Activated B cell treated with CpG ODN at 0.5 μM for 24 hours (primary cell): ENCODE measurements at places on chromosomes 2 and 18.

DNA sequence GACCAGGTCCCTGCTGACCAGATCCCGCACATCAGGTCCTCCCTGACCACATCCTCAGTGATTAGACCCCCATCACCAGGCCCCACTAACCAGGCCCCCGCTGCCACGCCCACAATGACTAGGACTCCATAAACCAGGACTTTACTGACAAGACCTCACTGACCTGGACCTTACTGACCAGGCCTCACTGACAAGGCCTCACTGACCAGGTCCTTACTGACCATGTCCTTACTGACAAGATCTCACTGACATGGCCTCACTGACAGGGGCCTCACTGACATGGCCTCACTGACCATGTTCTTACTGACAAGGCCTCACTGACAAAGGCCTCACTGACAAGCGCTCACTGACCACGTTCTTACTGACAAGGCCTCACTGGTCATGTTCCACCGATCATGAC lies 107.9 kb upstream of the TEKT4 start:
- H3K4me3 ChIP-seq = no peak overlapping the region
- no peak overlapping the region for H3K27ac ChIP-seq
- DNase-seq = no peak
- H3K36me3 ChIP-seq = no peaks in the 10 kb centered on the region
- H3K27me3 ChIP-seq = peaks cover 2% of the 10 kb centered on the region
- no peaks in the 10 kb centered on the region for H3K4me1 ChIP-seq

DNA sequence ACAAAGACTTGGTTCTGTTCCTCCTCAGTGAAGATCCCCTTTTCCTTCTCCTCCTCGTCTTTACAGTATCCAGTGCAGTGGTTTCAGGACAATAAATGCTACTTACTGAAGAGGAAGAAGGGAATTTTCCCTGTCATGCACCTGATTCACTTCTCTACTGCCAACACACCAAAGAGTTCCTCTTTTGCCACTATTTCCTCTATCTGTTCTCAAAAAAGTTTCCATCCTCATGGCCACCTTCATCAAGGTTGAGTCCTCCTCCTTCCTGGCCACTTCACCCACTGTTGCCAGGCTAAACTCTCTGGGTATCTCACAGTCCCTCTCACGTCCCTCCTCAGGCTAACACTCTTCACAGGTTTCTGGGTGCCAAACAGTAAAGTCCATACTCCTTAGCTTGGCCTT lies 41.7 kb downstream of the PLEKHM3 start:
- peaks cover 37% of the 10 kb centered on the region for H3K4me1 ChIP-seq
- peak overlapping the region; percentile 70 for H3K4me3 ChIP-seq
- no peaks in the 10 kb centered on the region for H3K27me3 ChIP-seq
- DNase-seq = peak; percentile 23
- peak overlapping the region; percentile 94 for H3K27ac ChIP-seq

DNA sequence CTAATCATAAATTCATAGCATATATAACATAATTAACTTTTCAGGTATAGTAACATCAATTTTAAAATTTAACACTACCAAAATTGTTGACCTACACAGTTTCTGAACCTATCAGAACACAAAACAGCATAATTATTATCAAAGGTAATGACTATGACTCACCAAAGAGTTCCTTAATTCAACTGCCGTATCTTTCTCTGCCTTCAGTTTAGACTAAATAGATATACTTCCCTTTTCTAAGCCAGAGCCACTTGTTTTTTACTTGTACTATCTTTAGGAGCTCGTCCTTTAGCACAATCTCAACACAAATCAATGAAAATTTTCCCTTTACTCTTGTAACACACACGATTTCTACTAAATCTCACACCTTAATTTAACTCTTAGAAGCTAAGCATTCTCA lies 54.4 kb downstream of the CCDC88A start:
- H3K36me3 ChIP-seq = no peaks in the 10 kb centered on the region
- H3K4me3 ChIP-seq = no peak overlapping the region
- H3K27ac ChIP-seq = no peak overlapping the region
- peaks cover 13% of the 10 kb centered on the region for H3K4me1 ChIP-seq

- DNase-seq = no peak
- H3K36me3 ChIP-seq = no peaks in the 10 kb centered on the region
- H3K27ac ChIP-seq = no peak overlapping the region
- no peak overlapping the region for H3K4me3 ChIP-seq
- peaks cover 5% of the 10 kb centered on the region for H3K4me1 ChIP-seq
- H3K27me3 ChIP-seq = peaks cover 3% of the 10 kb centered on the region
Measured at GRCh38 chr2:855177-855576, 95.5 kb upstream of the SNTG2 start.

DNA sequence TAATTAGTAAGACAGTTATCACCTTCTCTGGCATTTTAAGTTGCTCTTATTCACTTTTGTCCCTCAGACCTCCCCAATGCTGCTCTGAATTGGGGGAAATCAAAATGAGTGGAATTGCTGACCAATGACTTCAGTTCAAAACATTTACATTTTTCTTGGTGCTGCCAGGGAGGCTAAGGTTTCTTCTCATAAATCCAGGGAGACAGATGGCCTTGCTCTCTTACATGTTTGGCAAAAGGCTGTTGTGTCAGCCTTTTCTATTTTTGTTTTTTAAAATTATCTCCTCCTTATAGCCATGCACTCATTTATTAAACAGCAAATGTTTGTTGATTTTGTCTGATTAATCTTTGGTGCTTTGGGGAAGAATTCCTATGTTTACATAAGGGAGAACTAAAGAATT lies 82.0 kb downstream of the GALNT13 start:
- no peaks in the 10 kb centered on the region for H3K36me3 ChIP-seq
- no peak for DNase-seq
- no peaks in the 10 kb centered on the region for H3K27me3 ChIP-seq
- H3K27ac ChIP-seq = no peak overlapping the region
- no peaks in the 10 kb centered on the region for H3K4me1 ChIP-seq

DNA sequence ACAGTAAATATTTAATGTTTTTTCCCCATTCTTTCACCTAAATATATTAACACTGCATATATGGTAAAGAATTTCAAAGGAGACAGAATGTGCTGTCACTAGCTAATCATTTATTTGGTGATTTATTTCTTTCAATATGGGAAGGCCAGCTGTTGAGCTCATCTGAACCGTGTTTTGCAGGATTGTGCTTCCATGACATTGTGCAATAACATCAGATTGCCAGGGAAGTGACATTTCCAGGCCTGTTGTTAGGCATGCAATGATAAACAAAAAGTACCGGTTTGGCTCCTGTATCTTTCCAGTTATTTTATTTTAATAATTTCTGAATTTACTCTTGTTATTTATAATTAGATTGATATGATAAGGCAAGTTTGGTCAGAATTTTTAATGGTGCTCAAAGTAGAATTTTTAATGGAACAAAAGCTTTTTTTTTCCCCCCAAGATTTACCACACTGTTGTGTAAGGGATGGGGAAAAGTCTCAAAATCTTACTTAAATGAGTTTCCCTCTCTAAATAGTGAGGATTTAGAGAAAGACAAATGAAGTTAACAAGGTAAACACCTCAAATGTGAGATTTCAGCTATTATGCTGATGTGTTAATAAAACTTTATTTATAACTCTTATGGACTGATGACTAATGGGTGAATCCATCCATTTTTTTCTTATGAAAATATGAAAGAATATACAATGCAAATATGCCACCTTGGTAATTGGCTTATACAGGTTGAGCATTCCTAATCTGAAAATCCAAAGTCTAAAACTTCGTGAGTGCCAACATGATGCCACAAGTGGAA lies 52.7 kb downstream of the MALT1 start:
- H3K4me1 ChIP-seq = peaks cover 2% of the 10 kb centered on the region
- H3K36me3 ChIP-seq = peaks cover 64% of the 10 kb centered on the region
- no peaks in the 10 kb centered on the region for H3K27me3 ChIP-seq
- H3K27ac ChIP-seq = no peak overlapping the region
- H3K4me3 ChIP-seq = no peak overlapping the region

DNA sequence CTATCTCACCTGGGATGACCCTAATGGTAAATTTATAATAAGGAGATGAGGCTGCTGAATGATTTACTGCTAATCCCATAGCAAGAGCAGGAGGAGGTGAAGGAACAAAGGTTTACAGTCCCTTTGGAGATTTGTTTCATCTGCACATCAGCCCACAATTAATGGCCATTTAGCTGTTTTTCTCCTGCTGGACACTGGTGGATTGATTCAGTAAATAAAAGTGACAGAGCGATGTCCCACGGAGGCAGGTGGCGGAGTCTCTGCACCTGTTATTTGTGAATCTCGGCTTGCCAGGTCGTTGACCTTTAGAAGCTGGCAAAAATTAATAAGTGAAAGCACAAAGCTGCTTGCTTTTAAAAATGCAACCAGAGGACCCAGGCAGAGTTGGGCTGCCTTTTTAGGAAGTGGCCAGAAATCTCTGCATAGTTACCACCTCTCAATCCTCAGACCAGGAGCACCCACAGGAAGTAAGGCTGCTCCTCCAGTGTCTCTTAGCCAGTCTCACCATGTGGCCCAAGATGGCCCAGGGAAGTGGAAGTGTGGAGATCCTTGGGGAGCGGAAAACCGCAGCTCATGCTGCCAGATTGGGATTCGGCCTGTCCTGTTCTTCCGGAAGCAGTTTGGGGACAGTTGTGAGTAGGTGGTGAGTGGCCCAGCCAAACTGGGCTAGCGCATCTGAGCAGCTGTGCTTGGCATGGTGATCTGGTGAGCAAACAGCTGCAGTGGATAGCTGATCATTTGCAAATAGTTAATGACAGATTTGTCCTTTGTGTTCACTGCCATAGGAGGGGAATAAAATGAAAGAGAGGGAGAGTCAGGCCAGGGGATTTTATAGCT lies 1005.7 kb upstream of the PIK3C3 start:
- no peak for DNase-seq
- H3K27ac ChIP-seq = no peak overlapping the region
- H3K36me3 ChIP-seq = no peaks in the 10 kb centered on the region
- H3K4me3 ChIP-seq = no peak overlapping the region
- no peaks in the 10 kb centered on the region for H3K27me3 ChIP-seq

GRCh38 chr18:37508207-37508606 lies 57.4 kb downstream of the CELF4 start:
- H3K4me1 ChIP-seq = no peaks in the 10 kb centered on the region
- H3K27ac ChIP-seq = no peak overlapping the region
- no peak overlapping the region for H3K4me3 ChIP-seq
- no peaks in the 10 kb centered on the region for H3K36me3 ChIP-seq

DNA sequence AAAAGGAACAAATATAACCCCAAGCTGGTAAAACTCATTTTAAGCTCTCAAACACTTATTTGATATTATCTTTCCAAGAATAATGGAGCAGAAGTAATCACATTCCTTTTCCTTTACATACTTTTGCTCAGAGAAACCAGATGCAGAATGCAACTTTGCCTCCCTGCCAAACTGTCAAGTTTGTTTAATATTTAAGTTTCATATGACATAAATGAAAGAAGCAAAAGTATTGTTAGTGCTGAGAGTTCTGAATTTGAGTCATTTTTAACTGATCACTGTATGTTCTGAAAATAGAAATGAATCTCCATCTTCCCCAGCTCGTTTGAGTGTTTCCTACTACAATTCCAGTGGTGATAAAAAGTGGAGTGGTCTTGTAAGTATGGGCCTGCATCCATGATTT lies 423.4 kb downstream of the PID1 start:
- no peak overlapping the region for H3K27ac ChIP-seq
- H3K36me3 ChIP-seq = no peaks in the 10 kb centered on the region
- H3K4me1 ChIP-seq = no peaks in the 10 kb centered on the region

DNA sequence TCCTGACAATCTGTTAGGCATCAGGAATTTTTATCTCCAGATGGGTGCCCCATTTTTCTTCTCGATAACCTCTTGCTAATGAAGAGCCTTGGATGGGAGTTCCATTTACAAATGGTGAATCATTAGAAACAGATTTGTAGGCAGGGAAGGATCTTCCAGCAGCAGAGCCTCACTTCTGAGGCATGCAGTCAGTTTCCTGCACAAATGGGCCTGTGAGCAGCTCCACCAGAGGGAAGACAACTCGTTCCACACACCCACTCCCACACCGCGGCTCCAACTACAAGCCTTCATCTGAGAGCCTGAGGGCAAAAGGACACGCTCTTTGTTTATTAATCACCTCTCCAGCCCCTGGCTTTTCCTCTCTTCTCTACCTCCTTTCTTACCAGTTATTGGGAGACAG lies 108.5 kb downstream of the CTAGE1 start:
- DNase-seq = no peak
- H3K4me1 ChIP-seq = no peaks in the 10 kb centered on the region
- H3K36me3 ChIP-seq = no peaks in the 10 kb centered on the region

- DNase-seq = no peak
- H3K36me3 ChIP-seq = no peaks in the 10 kb centered on the region
- H3K4me1 ChIP-seq = no peaks in the 10 kb centered on the region
- no peak overlapping the region for H3K27ac ChIP-seq
Measured at GRCh38 chr2:150919901-150920300, 341.8 kb downstream of the RBM43 start.

DNA sequence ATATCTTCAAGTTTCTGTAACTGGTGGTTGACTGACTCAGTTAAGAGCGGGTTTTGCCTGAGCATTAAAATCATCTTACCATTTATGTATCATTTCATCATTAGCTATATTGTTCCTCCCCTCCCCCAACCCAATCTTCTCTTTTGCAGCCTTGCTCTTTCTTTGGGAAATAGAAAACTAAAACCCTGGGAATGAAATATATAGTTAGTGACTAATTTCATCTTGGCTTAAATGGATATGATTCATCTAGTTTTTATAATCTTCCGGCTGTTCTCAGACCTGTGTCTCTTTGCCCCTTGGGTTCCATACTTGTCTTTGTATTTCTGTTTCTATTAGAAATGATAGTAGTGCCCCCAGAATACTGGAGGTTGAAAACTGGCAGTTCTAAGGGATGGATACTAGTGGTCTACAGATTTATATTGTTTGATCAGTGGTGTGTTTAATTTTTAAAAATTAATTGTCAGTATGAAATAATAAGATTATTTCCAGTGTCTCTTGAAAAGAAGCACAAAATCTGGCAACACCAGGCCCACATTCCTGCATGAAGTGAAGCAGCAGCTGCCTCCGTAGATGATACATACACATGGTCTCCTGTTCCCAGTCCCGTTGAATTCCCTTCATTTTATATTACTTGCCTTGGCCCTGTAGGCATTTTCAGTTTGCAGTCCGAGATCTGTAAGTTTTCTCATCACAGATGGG lies 44.5 kb downstream of the PHLPP1 start:
- H3K27ac ChIP-seq = no peak overlapping the region
- H3K4me3 ChIP-seq = no peak overlapping the region
- DNase-seq = no peak
- H3K36me3 ChIP-seq = no peaks in the 10 kb centered on the region
- H3K4me1 ChIP-seq = peaks cover 3% of the 10 kb centered on the region

DNA sequence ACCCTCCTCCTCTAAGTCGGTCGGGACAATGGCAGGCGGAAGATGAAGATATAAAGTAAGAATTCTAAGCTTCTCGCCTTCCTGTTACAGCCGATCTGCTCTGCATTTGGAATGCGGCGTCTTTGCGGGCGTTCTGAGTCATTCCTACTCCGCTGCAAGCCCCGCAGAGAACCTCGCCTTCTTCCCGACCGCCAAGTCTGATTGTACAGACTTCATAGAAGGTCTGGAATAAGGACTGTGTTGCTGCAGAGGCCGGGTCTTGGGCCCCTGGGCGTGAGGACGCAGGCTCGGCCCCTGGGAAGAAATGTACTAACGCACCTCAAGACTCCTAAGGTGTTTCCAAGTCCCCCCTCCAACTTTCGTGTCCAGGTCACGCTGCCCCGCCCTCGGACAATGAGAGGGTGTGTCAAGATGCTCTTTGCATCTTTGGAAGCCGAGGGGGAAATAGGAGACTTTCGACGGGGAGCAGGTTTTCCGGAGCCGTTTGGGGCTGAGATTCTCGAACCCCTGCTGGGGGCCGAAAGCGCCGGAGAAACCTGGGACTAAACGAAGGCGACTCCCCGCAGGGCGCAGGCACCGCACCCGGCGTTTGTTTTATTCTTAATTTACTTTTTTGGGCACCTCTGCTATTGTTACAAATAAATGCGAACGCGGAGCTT lies 12.7 kb upstream of the PAX3 start:
- peaks cover 82% of the 10 kb centered on the region for H3K27me3 ChIP-seq
- no peak overlapping the region for H3K27ac ChIP-seq
- H3K36me3 ChIP-seq = no peaks in the 10 kb centered on the region
